ENCODE measurements at places on chromosomes 16 and 17.

DNA sequence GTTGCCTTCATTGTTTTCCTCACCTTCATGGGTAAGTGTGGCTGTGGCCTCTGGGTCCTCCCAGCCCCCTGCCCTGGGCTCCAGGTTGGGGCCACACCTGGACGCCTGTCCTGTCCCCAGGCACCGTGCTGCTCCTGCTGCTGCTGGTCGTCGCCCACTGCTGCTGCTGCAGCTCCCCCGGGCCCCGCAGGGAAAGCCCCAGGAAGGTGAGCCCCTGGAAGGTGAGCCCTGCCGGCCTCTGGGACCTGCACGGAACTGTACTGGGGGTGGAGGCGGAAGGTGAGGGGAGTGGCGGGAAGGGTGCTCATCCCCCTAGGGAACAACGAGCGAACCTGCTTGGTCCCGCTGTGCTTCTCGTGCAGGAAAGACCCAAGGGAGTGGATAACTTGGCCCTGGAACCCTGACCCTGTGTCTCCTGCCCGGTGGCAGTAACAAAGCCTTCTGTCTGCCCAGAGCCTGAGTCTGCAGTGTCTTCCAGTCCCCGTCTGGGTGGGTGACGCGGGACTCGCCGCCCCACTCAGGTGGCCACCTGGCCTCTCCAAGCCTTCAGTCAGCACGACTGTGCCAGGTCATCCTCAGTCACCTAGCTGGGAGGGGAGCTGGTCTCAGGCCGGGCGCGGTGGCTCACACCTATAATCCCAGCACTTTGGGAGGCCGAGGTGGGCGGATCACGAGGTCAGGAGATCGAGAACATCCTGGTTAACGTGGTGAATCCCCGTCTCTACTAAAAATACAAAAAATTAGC is 831 bp downstream of the SMIM22 start:
- no peak for DNase-seq

- DNase-seq, result no peak
Observed at GRCh38 chr16:83930730-83931500, 22.1 kb upstream of the OSGIN1 start.

DNA sequence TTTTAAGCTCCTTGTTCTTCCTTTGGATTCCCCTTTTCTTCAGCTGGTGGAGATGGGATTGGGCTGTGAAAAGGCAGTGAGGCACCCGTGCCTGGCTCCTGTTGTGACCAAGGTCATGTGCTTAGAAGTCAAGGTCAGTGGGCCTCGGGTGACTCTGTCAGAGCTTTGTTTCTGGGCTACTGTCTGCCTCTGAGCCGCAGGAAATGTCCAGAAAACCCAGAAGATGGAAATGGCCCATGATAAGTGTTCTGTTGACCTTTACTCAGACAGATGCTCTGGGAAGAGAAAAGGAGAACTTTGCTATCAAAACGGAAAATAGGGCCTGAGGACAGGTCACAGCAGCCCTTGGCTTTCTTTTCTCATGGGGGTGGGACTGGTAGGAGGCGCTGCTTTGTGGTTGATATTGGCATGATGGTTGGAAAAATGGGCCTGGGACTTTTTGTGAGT is 2.9 kb downstream of the ABCC1 start:
- DNase-seq, result no peak

DNA sequence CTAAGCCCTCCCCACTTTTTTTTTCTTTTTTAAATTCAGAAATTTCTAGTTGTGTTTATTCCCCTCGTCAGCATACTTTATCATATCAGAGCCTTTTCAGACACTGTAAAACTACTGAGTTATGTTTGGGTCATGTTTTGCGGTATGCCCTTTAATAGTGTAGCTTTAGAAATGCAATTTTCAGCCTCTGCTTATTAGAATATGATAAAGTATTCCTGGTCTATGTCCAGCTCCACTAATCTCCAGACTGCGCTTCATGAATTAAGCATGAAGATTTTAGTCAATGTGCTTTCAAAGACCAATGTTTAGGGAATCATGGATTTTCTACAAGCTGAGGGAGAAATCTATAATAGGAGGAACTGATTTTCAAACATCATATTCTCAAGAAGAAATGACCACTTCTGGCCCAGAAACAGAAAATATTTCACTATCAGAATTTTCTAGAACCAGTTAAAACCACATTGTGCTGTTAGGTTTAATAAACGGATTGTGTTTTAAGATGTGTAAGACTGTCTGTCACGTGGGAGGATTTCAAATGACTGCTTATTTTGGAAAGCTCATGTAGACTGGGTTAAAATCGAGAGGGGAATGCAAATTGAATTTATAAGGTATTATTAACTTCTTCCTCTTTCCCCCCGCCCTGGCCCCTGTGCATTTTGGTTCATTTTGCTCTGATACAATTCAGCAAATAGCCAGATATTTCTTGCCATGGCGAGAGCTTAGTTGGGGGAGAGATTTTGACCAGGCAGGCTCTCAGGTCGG is 498.5 kb downstream of the WWOX start:
- DNase-seq, result no peak

GRCh38 chr17:61380217-61380835 is 19.3 kb upstream of the TBX2 start:
- DNase-seq, result no peak

GRCh38 chr16:67421030-67421429 is 4.8 kb upstream of the ZDHHC1 start:
- no peak for DNase-seq

- DNase-seq, result no peak
Observed at GRCh38 chr17:71024172-71024571, 854.8 kb downstream of the KCNJ2 start.

- peak; percentile 73 for DNase-seq
Observed at GRCh38 chr16:56848955-56849689, 15.9 kb upstream of the SLC12A3 start.

DNA sequence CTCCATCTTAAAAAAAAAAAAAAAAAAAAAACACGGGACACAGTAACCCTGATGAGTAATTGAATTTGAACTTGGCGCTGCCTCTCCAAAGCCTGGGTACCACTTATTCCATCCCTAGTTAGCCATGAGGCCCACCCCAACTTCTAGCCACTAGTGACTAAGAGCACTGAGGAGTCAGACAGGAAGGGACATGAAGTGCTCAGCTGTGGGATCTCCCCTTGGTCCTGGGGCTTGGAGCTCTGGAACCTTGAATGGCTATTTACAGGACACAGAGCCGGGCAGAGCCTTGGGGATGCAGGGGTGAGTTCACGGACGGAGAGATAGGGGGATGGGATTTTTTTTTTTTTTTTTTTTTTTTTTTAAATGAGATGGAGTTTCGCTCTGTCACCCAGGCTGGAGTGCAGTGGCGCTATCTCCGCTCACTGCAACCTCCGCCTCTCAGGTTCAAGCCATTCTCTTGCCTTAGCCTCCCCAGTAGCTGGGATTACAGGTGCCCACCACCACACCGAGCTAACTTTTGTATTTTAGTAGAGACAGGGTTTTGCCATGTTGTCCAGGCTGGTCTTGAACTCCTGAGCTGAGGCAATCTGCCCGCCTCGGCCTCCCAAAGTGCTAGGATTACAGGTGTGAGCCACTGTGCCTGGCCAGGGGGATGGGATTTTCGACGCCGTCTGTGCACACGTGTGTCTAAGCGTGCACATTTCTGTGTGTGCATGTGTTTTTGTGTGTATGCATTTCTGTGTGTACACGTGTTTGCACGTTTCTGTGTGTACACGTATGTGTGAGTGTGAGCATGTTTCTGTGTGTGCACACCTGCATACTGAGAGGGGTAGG is 20.4 kb upstream of the CIBAR2 start:
- DNase-seq, result no peak

DNA sequence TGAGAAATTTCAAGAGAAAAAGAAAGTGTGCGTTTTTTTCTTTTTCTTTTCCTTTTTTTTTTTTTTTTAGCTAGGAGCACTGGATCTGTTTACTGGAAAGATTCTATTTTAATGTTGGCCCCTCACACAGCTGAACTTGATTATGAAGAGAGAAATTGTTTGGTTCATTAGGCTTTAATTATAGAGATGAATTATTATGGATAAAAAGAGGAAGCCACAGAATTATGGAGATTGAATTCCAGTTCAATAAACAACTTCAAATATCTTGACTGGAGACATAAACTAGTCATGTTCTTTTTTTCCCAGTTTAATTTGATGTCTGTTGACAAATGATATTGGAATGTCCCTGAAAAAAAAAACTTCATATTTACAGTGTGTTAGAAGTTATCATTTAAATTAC is 152.0 kb upstream of the HS3ST3A1 start:
- peak; percentile 25 for DNase-seq

GRCh38 chr17:80671825-80672110 is 127.1 kb downstream of the RPTOR start:
- no peak for DNase-seq

GRCh38 chr17:72175263-72175662 is 54.4 kb downstream of the SOX9 start:
- no peak for DNase-seq

DNA sequence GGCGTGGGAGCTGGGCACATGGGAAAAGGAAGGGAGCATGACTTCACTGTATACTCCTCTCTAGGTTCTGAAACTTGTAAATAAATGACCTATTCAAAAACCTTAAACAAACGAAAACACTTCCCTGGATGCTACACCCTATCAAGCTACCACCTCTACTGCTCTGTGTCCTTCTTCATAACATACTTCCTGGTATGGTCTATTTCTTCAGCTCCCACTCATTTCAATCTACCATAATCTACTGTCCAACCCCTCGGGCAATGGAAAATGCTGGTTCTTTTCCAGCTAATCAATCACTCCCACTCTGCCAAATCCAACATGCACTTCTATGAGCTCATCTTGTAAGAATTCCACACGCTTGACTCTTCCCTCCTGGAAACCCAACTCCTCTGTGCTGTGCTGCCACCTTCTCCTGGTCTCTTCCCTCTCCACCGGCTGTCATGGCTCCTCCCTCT is 42.4 kb downstream of the AMFR start:
- peak; percentile 32 for DNase-seq

DNA sequence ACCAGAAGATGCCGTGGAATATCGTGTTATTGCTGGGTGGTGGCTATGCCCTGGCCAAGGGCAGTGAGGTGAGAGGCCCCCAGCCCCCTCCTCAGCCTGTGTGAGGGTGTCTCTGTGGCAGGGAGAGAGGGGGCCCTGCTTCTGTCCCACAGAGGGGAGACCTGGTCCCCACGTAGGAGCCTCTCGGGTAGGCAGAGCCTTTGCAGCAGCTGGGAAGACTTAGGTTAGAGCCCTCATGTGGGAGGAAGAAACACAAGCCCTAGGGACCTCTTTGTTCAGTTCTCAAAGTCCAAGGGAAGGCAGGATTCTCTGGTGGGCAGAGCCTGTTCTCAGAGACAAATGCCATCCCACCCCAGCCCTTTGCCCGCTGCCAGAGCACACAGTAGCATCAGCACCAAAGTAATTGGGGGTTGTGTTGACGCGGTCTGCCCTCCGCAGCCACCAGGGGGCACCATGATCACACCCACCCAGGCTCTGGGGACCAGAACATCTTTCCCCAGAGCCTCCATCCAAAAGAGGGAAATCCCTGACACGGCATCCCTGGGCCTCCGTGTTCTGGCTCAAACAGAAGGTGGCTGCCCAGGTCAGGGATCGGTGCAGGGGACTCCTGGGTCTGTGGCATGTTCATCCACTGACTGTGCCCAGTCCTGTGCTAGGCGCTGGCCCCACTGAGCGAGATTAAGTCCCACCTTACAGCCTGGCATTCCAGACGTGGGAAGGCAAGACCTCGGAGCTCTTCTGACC is 11.5 kb upstream of the FOXN1 start:
- peak; percentile 51 for DNase-seq

DNA sequence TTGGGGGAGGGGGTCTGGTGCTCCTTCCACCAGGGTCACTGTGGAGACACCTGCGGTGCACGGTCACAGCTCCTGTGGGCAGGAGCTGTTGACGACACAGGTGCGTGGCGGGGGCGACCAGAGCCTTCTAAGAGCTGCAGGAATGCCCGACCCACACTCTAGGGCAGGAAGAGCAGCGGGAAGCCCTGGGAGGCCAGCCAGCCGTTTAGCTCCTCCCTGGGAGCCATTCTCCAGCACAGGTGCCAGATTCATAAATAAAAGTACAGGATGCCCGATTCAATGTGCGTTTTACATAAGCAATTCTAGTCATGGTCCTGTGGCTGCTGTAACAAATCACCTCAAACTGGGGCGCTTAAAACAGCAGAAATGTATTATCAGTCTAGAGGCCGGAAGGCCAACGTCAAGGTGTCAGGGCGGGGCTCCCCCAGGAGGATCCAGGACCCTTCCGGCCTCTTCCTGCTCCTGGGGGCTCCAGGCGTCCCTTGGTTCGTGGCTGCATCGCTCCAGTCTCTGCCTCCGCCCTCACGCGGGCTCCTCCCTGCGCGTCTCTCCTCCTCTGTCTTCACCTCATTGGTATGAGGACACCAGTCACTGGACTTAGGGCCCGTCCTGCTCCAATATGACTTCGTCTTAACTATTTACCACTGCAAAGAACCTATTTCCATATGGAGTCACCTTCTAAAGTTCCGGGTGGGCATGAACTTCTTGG is 155.4 kb downstream of the FOXL1 start:
- DNase-seq, result no peak

- no peak for DNase-seq
Observed at GRCh38 chr16:75027520-75028300, 28.9 kb downstream of the ZNRF1 start.

DNA sequence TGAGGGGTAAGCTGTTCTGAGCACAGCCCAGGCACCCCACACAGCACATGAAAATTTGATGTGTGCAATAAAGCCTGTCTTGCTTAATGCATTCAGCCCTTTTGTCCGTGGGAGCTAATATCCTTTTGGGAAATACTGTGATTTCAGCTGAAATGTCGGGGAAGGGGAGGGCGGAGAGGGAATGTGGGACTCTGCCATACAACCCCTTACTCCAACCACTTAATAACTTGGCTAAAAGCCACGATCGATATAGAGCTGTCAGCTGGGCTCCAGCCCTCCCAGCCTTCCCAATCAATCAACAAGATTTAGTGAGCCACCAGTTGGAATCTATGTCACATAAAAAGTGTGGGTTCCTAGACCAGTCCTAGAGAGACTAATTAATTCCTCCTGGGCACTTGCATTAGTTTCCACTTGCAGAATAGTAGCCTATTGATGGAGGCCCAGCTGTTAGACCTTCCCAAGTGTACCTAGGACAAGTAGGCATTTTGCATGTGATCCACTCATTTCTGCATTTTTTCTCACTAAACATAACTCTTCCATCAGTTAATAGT is 82.7 kb upstream of the PIRT start:
- DNase-seq, result no peak

DNA sequence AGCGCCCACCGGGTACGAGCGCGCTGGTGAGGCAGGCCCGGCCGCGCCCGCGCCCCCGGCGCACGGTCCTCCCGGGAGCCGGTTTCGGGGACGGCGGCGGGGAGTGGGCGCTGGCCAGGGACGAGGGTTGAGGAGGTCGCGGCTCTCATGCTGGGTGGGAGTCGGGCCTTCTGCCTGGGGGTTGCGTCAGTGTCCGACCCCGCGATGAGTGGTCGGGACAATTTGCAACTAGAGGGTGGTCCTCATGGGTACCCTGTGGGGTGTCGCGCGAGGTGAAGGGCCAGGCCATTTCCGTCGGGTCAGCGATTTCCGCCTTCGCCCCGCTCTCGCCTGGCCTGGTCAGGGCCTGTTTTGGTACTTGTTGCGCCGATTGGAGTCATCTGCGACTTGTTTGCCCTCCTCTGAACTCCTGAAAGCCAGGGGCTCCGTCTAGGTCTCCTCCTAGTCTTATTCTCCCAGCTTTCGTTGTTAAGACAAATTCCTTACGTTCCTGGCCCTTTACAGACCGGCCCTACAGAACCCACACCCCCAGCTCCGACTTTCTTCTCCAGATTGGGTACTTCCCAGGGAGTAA is 14.9 kb downstream of the NAA60 start:
- DNase-seq, result peak; percentile 65

GRCh38 chr16:23537390-23537789 is 19.8 kb downstream of the EARS2 start:
- no peak for DNase-seq
